ENCODE measurements at places on chromosomes 2 and 18. TPM values are rescaled to one million over a fixed set of nuclear protein-coding genes. Genes with fewer than 3 reads are reported as not detected.
A peak's percentile ranks its signal among the peaks of the same experiment; 100 is the strongest.

Gene CPS1
- total RNA-seq = 0.67 TPM

Gene MGAT4A
- 205 TPM for total RNA-seq

GRCh38 chr2:160322320-160322719 is 122.2 kb upstream of the ITGB6 start:
- H3K4me1 ChIP-seq = peaks cover 58% of the 10 kb centered on the region
- H3K36me3 ChIP-seq = peaks cover 2% of the 10 kb centered on the region
- no peak for DNase-seq
- no peaks in the 10 kb centered on the region for H3K27me3 ChIP-seq

DNA sequence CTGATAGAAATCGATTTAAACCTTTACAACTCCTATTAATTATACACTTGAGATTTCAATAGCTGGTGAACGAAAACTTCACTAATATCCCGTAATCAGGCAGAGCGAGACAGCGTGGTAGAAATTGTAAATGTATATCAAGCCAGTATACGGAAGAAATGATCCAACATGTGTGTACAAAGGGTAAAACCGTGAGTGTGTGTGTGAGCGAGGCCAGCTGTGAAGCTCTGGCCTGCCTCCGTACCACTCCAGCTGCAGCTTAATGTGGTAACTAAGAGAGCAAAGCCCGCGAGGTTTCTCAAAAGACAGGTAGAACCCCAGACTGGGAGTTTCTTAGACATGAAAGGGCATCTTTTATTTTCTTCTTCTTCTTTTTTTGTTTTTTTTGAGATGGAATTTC is 52.3 kb upstream of the ZNF516 start:
- H3K27me3 ChIP-seq = peaks cover 51% of the 10 kb centered on the region
- no peak overlapping the region for H3K4me3 ChIP-seq
- H3K27ac ChIP-seq = no peak overlapping the region
- peaks cover 5% of the 10 kb centered on the region for H3K4me1 ChIP-seq

GRCh38 chr2:187390891-187391290 is 57.2 kb downstream of the CALCRL start:
- no peak overlapping the region for H3K4me3 ChIP-seq
- H3K4me1 ChIP-seq = no peaks in the 10 kb centered on the region
- no peak for DNase-seq
- no peak overlapping the region for H3K27ac ChIP-seq
- no peaks in the 10 kb centered on the region for H3K27me3 ChIP-seq

GRCh38 chr2:168564641-168565040 is 108.6 kb downstream of the CERS6 start:
- H3K27ac ChIP-seq = no peak overlapping the region
- peaks cover 10% of the 10 kb centered on the region for H3K4me1 ChIP-seq

DNA sequence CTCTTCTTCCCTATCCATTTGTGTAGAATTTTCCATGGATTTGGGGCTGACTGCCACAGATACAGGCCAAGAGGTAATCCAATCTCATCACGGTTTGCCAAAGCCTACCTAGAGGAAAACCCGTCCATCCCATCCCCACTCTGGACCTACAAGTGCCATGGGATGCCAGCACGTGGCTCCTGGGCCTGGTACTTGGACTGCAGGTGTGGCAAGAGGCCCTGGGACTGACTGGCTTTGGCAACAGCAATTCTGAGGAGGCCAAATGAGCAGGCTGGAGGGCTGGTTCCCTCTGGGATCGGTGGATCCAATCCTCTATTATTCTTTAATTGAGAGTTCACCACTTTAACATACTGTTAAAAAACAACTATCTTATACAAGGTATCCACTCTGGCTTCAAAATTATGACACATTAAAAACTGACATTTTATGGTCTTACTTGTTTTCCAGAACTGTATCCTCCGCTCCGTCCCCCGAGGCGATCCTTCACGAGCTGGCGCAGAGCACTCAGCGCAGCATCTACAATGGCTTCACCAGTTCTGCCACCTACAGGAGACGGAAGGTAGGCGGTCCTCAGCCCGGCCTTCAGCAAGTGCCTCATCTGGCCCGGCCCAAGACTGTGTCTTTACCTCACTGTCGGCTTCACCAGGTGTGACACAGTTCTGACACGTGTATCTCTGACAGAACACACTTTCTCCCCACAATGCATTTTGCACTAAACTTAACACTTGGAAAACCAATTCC is 19.8 kb downstream of the PDIA6 start:
- peak overlapping the region; percentile 31 for H3K4me3 ChIP-seq
- H3K27me3 ChIP-seq = no peaks in the 10 kb centered on the region
- peaks cover 34% of the 10 kb centered on the region for H3K4me1 ChIP-seq
- H3K36me3 ChIP-seq = no peaks in the 10 kb centered on the region

GRCh38 chr2:187900021-187900420 is 345.8 kb upstream of the TFPI start:
- no peak overlapping the region for H3K4me3 ChIP-seq
- H3K27me3 ChIP-seq = no peaks in the 10 kb centered on the region
- H3K36me3 ChIP-seq = no peaks in the 10 kb centered on the region

DNA sequence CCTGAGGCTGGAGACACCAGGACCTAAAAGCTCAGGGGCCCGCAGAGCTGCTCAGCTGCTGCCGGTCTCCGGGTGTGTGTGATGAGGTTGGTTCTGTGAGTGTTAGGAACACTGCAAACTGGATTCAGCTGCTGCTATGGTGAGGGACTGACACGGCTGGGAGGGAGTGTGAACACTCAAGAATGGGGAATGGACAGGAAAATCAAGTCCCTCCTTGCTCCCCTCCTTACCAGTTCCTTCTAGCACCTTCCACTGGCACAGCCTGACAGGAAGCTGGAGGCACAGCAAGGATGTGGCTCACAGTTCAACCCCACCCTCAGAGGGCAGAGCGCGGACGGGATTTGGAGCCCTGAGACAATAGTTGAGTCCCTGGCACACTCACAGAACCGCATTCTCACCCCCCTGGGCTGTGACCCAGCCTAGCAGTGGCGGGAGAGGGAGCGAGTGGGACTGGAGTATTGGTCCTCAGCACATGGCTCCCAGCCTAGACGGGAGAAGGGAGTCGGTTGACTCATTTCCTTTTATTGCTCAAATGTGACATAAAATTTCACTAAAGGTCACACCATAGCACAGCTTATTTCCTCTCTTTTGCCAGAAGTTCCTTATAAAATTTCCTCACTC is 42.5 kb downstream of the LRRC30 start:
- H3K4me3 ChIP-seq = no peak overlapping the region
- H3K27ac ChIP-seq = no peak overlapping the region
- no peak for DNase-seq
- no peaks in the 10 kb centered on the region for H3K4me1 ChIP-seq

GRCh38 chr2:215771241-215771640 is 242.1 kb downstream of the MREG start:
- no peaks in the 10 kb centered on the region for H3K4me1 ChIP-seq
- DNase-seq = no peak
- no peaks in the 10 kb centered on the region for H3K36me3 ChIP-seq
- peaks cover 29% of the 10 kb centered on the region for H3K27me3 ChIP-seq

GRCh38 chr2:92074549-92074898 is 2796.7 kb upstream of the TEKT4 start:
- H3K4me1 ChIP-seq = no peaks in the 10 kb centered on the region
- no peak overlapping the region for H3K4me3 ChIP-seq
- H3K27me3 ChIP-seq = no peaks in the 10 kb centered on the region

DNA sequence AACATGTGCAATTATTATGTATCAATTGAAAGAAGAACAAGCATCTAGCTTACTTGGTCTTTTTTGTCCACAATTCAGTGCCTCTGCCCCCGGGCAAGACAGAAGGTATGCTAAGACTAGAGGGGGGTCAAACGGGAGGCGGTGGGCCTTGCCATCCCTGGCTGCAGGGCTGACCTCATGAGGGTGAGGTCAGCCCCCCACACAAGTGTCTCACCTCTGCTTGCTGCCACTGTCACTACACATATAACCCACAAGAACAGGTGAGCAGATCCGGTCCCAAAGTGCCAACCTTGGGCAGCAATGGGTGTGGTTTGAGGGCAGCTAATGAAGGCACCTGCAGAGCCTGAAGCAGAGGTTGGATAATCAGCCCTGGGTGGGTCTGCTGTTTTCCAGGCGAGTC is 71.5 kb downstream of the EDAR start:
- H3K27ac ChIP-seq = no peak overlapping the region
- H3K4me3 ChIP-seq = no peak overlapping the region
- no peak for DNase-seq
- peaks cover 5% of the 10 kb centered on the region for H3K27me3 ChIP-seq

- no peak overlapping the region for H3K27ac ChIP-seq
- H3K27me3 ChIP-seq = peaks cover 6% of the 10 kb centered on the region
- no peak overlapping the region for H3K4me3 ChIP-seq
- no peaks in the 10 kb centered on the region for H3K4me1 ChIP-seq
These were observed 118.8 kb downstream of the ZNF532 start for GRCh38 chr18:58983260-58984155.

DNA sequence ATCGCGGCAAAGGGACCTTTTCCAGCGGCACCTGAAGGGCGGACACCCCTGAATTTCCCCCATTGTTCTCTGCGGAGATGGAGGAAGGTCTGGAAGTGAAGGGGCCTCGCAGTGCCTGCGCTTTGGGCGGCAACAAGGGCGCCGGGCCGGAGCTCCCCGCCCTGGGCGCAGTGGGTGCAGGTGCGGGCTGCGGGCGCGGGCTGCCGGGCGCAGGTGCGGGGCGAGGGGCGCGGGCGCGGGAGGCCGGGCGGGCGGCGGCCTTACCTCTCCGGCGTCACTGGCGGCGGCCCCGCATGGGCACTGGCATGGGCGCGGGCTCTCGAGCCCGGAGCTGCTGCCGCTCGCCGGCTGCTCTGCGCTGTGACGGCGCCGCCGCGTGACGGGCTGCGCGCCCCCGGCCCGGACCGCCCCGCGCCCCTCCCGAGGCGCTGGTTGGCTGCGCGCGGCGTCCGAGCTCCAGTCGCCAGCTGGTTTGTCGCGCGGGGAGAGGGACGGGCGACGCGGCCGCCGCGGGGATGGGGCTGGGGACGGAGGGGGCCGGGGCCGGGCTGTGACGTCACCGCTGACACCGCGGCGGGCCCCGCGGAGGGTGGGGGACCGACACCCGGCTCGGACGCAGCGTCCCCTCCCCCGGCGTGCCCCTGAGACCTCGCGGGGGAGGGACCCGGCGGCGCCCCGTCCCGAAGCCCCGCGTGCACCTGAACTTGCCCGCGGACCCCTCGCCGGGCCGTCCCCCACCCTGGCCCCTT is at the start of gene KIF1A:
Gene KIF1A, minus strand, starts transcription at position 362 of the 749 bp plus-strand sequence. CDS start 22,467 bp downstream, outside the sequence.
- peaks cover 62% of the 10 kb centered on the region for H3K27me3 ChIP-seq
- peak within 1 kb of the TSS; percentile 85 for H3K4me3 ChIP-seq
- peaks cover 9% of the 10 kb centered on the region for H3K4me1 ChIP-seq
- DNase-seq = no peak
- peaks cover 3% of the 10 kb centered on the region for H3K36me3 ChIP-seq

- peaks cover 62% of the 10 kb centered on the region for H3K27me3 ChIP-seq
- no peak overlapping the region for H3K4me3 ChIP-seq
- no peak overlapping the region for H3K27ac ChIP-seq
- peaks cover 3% of the 10 kb centered on the region for H3K36me3 ChIP-seq
- H3K4me1 ChIP-seq = peaks cover 14% of the 10 kb centered on the region
- DNase-seq = no peak
These were observed 8.3 kb upstream of the WNT6 start for GRCh38 chr2:218851286-218851685.

Measured in T-helper 17 cell (primary cell).